Activated gamma-delta T cell treated with Interleukin-2 at 50 U/mL for 16 hours (primary cell): ENCODE measurements at places on chromosomes 5 and 9.

DNA sequence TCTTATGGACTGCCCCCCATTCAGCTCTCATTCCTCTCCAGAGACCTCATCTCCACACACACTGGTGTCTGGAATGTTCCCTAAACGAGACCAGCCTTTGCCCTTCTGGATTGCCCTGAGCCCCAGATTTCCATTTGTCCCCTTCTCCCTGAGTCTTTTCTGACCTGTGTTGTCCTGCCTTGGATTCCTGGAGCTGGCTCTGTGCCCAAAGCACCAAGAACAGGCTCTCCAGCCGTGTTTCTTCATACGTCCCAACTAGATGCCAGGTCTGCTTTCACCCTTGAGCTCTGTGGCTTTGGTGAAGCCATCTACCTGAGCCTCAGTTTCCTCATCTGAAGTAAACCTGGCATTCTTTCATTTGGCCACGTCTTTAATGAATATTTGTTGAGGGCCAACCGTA lies 6.3 kb downstream of the CCDC180 start:
- DNase-seq: no peak

DNA sequence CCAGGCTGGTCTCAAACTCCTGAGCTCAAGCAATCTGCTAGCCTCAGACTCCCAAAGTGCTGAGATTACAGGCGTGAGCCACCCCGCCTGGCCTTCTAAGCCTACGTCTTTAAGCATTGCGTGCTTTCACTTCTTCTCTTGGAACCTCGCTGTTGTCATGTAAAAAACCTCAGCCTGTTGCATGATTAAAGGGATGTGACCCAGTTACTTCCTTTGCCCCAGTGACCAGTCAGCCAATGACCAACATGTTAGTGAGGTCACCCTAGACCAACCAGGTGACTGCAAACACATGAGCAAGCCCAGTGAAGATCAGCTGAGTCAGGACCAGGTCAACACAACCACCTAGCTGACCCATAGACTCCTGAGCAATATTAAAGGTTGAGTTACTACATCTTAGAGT lies 10.5 kb downstream of the KIF4B start:
- no peak for DNase-seq

DNA sequence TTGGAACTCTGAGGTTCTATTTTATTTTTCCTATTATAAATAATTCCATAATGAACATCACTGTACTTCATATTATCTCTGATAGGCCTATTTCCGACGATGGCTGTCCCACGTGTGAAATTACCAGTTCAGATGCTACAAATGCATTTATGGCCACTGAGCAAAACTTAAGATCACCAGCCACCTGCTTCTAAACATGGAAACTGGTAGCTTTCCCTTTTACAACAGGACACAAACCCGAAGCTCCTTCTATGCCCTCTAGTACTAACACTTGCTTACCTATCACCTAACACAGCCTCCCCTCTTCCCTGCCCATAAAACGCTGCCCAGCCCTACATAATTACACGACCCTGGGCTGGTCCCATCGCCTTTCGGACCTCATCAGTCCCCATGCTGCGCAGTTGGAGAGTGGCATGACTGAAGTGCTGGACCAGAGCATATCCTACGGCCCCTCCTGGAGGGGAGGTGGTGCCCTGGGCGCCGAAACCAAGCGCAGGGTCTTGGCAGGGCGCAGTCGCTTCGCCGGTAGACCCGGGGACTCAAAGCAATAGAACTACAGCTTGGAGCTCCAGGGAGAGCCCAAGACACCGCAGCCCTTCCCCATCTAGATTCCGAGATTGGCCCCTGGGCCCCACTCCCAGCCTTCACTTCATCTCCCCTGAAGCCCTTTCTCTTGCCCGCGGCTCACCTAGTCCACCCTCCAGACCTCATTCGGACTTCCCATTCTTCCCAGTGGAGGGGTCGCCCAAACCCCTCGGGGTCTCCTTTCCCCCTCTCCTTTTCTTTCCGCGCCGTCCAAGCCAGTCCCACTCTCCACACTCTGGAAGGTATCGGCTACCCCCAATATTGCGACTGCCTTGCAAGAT lies 1.0 kb upstream of the SAP30L start:
- DNase-seq: peak; percentile 8

DNA sequence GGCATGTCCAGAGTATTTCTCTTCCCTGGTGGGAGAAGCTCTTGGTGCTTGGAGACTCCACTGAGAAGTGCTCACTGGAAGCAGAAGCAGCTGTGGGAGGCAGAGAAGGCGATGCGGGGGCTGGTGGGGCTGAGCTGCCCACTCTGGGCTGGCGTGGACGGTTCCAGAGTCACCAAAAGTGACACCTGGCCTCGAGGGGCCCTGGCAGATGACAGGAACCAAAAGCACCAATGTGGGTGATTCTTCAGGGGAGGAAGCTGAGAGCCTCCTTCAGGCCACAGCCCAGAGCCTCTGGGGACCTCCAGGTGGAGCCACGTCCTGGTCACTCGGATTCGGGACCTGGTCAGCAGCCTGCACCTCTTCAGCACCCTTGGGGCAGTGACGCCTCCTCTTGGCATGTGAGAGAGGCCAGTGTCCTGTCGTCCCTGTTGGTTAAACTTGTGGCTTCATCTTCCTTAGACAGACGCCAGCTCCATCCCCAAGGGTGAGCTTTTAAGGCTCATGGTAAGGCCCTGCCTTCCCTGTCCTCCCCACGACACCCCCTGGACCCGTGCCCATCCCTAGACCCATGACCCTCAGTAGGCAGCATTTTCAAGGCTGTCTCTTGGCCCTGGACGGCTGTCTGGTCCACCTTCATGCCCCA lies 78.7 kb upstream of the IRX4 start:
- DNase-seq: no peak

DNA sequence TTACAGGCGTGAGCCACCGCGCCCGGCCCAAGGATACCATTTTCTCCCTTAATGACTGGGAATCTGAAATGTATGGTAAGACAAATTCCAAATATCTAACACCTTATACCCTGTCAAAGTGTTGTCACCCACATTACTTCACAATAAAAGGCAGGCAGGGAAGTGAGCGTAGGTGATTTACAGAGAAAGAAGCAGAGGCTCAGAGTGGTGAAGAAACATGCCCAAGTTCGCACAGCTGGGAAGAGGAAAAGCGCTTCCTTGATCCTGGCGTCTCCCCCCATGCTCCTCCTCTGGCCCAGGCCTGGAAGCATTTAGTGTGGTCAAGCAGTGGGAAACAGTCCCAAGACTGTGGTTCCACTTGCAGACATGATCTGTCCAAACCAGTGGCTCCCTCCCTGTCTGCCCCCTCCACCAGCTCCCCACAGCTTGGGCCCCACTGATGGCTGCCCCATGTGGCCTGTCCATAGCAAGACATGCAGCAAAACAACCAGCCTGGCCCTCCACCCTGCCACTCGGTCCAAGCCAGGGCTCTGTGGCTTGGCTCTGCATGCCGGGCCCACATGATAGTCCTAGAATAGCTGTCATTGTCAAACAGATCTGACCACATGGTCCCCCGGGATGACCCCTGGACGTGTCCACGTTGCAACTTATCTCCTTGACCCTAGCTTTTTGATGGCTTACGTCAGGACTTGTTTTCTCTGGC lies 107.2 kb downstream of the TTLL11 start:
- no peak for DNase-seq
